ENCODE measurements at places on chromosomes 6 and 20.
A peak's percentile ranks its signal among the peaks of the same experiment; 100 is the strongest.

DNA sequence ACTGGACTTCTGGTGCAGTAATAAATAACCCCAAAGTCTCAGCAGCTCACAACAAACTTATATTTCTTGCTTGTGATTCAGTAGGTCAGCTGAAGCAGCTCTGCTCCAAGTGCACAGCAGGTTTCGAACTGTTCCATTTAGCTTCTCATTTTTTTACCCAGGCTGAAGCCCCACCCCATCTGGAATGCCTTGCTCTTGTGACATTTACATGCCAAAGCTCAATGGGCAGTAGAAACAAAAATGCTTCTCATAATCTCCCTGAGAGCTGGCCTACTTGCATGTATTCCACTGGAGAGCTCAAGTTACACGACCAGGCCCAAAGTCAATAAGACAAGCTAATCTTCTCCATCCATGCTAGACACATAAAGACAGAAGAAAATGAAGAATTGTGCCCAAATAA lies 165.2 kb downstream of the HAO1 start:
- DNase-seq: peak; percentile 93

DNA sequence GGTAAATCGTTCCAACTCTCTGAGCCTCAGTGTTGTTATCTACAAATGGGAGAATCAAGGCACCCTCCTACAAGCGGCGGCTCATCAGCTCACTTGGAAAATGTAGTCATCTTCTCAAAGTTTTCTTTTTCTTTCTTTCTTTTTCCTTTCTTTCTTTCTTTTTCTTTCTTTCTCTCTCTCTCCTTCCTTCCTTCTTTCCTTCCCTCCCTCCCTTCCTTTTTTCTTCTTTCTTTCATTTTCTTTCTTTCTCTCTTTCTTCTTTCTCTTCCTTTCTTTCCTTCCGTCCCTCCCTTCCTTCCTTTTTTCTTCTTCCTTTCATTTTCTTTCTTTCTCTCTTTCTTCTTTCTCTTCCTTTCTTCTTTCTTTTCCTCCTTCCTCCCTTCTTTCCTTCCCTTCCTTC lies 55.0 kb upstream of the TGM3 start:
- DNase-seq: no peak

DNA sequence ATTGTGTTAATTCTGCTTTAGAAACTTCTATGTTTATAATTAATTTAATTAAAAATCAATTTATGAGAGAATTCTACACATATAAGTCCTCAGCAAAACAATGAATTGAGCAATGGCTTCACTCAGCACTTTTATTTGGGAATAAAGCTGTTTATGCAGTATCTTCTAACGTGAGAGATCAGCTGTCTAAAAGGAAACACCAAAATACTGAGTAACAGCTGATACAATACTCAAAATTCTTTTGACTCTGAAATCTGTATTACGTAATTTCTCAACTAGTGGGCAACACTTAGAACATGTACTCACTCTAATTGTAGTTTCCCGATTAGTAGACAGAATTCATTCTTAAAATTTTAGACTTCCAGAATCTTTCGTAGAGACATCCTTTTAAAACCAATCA lies 49.8 kb downstream of the MAP3K7 start:
- peak; percentile 65 for DNase-seq

DNA sequence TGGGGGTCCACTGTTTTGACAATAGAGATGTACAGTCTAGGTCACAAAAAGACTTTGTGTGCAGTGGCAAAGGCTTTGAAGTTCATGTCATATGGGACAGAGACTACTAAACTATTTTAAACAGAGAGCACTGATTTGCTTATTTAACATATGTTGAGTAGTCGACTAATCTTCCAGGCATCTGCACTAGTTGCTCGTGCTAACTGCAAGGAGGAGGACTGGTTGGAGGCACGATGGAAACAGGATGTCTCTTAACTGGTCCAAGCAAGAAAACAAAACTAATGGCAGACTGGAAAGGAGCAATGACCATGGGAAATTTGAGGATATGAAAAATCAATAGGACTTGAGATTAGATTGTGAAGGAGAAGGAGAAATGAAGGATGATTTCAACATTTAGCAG lies 28.5 kb upstream of the ERVFRD-1 start:
- no peak for DNase-seq

DNA sequence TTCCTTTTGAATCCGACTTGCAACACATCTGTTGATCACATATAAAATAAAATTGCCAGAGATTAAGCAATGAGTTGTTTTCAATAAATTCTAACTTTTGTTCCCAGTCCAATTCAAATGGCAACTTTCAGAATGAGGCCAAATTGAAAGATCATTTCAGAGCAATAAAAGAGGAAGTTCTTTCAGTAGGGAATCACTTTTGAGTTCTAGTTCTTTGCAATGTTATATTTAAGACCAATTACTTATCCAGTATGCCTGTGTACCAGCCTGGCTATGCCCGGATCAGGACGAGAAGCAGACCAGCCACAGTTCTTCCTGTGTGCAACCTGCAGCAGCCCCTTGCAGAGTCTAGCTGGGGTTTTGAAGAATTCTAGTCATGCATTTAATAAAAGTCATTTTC lies 232.5 kb downstream of the BTBD9 start:
- DNase-seq: no peak

DNA sequence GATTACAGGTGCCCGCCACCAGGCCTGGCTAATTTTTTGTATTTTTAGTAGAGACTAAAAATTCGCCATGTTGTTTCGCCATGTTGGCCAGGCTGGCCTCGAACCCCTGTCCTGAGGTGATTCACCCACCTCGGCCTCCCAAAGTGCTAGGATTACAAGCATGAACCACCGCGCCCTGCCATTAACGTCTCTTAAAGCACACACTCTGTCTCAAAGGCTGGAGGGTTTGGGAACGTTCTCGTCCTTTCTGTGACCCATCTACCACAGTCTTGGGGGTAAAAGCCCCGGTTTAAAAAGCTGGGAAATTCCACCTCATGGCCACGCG lies 57.8 kb upstream of the ARID1B start:
- no peak for DNase-seq

- DNase-seq: peak; percentile 14
Observed at GRCh38 chr6:138250513-138251247, 32.4 kb upstream of the PBOV1 start.

- DNase-seq: no peak
Observed at GRCh38 chr6:72721346-72721745, 99.5 kb downstream of the KCNQ5 start.

GRCh38 chr6:170040906-170041305 lies 250.0 kb downstream of the DLL1 start:
- no peak for DNase-seq
